ENCODE measurements at places on chromosomes 1 and 21. TPM values are rescaled to one million over a fixed set of nuclear protein-coding genes. Genes with fewer than 3 reads are reported as not detected.

GRCh38 chr1:50424045-50424883 lies 1.0 kb upstream of the DMRTA2 start:
- DNase-seq, result no peak

DNA sequence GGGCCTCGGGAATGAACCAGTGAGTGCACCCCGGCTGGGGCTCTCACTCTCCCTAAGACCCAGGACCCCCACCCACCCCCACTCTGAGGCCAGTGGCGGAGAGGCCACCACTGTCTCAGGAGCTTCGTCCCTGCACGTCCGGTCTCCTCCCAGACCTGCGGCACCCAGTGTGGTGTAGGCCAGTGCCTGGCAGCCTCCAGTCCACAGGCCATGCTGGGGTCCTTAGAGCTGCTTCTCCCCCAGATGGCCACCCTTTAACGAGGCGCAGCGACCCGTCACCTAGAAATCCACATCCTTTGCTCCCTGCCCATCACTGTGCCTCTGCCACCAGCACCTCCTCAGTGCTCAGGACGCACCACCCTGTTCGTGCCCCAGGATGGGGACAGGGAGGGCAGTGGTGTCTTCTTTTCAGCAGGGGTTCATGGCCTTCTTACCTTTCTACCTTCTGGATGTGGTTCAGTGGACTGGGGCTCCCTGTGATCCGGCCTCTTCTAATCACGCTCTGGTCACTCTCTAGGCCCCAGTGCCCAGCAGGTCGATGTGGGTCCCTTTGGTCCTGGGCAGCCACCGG lies 131.9 kb upstream of the ARHGEF16 start:
- DNase-seq, result no peak

TRIM67 gene
- 1.1 TPM for total RNA-seq

- no peak for DNase-seq
Observed at GRCh38 chr1:36525166-36525565, 42.5 kb upstream of the CSF3R start.

HOOK1 gene
- total RNA-seq, result 1.7 TPM

AGT gene
- 3.0 TPM for total RNA-seq

DNA sequence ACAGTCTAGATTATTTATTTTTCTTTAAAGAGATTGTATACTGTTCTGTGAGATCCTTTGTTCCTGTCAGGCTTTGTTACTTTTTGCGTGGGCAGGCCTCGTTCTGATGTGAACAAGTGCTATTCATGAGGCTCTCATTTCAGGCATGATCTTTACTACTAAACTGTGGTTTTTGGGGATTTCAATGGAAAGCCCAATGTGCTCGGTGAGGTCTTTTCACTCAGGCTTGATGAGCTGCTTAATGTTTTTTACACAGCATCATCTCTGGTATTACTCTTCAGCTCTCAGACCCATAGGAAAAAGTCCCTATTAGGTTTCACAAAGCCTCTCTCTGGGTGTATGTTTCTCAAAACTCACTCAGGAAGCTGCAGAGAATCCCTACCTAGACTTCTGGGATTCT lies 419.4 kb downstream of the GPATCH2 start:
- DNase-seq, result no peak

- peak; percentile 11 for DNase-seq
Observed at GRCh38 chr1:52007215-52008002, 16.9 kb upstream of the RAB3B start.

DNA sequence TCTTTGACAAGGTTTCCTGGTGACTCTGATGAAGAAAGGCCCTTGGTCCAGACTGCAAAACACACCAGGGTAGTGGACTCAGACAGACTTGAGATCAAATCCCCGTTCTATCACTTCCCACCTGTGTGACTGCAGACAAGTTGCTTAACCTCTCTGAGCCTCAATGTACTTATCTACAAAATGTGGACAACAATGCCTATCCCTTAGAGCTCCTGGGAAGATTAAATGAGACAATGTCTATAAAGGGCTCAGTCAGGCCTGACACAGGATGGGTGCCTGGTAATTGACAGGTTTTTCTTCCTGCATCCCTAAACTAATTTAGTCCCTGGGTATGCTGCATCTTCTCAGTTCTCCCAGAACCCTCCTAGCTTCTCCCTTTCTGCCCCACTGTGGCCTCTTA lies 37.9 kb upstream of the ZBTB40 start:
- no peak for DNase-seq

DNA sequence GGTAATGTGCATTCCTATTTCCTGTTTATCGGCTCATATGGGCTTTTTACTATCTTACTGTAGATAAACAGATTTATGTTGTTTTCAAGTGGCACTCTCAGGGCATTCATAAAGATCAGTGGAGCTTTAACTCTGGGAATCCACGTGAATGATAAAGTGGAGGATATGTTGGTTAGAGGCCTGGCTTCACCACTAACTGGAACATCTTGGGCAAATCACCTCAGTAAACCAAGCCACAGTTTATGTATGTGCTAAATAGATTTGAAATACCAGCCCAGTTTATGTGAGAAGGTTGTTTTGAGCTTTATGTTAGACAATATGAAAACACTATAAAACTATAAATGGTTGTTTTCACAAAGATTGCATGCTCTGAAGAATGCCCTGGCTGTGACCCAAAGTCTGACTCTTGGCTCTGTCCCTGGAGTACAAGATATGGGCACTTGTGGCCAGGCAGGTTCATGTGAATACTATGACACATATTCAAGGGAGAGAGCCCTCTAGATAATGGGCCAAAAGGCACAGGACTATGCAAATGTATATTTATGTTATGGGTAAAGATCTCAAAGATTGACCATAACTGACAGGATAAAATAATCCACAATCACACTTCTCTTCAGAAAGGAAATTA lies 36.7 kb downstream of the FAM163A start:
- peak; percentile 4 for DNase-seq

DNA sequence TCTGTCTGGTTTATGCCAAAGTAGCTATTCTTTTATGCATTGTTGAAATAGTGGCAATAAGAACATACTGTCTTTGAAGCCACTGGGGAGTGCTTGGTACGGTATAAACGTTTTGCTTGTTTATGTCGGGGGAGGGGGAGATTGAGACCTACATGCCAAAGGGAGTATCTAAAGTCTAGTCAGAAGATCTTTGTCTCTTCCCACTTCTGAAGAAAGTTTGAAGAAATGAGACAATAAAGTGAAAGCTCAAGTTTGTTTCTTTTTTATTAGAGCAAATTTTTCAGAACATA lies 6.8 kb downstream of the AKIRIN1 start:
- DNase-seq, result no peak

DNA sequence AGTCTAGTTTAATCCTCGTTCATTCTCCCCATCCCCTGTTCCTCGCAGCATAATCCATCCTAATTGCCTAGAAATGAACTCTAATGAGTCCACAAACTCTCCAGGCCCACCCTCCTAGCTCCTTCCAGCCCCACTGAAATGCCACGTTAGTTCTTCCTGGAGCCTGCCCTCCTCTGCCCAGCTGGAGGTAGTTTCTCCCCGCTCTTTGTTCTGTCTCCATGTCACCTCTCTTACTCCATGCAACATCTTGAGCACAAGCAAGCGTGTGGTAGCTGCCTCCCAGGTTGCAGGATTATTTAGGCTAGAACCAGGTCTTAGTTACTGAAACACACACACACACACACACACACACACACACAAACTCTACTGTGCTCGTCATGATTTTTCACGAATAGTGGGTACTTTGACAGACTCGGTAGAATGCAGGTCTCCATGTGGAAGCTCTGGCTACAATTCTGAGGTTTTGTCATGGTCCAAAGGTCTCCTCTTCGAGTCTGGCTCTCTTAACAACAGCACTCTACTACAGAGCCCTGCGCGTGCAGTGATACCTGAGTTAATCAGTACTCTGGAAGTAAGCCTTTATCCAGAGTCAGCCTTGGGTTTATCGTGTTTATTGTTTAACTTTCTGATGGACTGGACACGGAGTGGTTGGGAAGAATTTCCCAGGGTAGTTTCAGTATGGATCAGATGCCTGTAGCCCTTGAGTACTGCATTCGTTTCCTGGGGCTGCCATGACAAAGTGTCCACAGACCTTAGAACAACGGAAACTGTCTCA lies 27.5 kb downstream of the HUNK start:
- DNase-seq, result no peak

- DNase-seq, result peak; percentile 59
Observed at GRCh38 chr1:158017800-158018595, 24.6 kb downstream of the KIRREL1 start.

- DNase-seq, result peak; percentile 4
Observed at GRCh38 chr1:63368131-63368530, 704 bp downstream of the ALG6 start.

GPATCH3 gene
- total RNA-seq, result 13.7 TPM

- no peak for DNase-seq
Observed at GRCh38 chr1:11399250-11399649, 79.7 kb upstream of the DISP3 start.

LMOD1 gene
- 14.9 TPM for total RNA-seq

- DNase-seq, result peak; percentile 28
Observed at GRCh38 chr1:185520188-185520920, 203.3 kb upstream of the IVNS1ABP start.

CCDC27 gene
- total RNA-seq, result not detected

DNA sequence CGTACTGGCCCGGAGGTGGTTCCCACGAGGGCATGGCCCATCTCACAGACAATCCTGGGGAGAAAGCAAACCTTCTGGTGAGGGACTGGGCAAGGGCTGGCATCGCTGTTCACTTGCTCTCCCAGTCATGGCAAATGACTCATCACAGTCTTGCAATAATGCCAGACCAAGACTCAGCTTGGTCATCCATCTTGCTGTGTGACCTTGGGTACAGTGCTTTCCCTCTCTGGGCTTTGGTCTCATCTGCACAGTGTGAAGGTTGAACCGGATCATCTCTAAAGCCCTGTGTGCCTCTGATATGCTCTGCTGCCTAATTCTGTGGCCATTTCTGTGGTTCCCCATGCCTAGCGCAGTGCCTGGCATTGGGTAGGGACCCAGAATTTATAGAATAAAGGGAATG lies 143.6 kb upstream of the CD34 start:
- peak; percentile 6 for DNase-seq

GRCh38 chr1:41933106-41933505 lies 14.4 kb upstream of the HIVEP3 start:
- no peak for DNase-seq

GRCh38 chr1:184965944-184966860 lies 8.1 kb downstream of the NIBAN1 start:
- DNase-seq, result peak; percentile 46

CACNA1S gene
- not detected for total RNA-seq

DNA sequence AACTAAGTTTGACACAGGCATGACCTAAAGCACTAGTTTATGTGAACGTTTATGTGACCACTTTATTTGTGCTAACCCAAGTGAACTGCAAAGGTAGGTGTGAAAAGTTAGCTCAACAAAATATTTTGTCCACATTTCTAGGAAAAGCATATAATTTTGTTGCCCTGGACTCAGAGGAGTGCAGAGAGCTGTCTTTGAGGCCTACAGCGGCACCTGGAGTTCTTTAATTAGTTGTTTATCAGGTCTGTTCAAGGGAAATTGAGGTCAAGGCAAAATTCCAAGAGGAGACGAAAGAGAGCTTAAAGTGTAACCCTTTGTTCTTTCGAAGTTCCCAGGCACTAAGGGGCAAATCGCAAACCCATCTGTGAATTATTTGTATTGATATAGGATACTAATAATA lies 1.3 kb downstream of the GIPC2 start:
- no peak for DNase-seq

- DNase-seq, result no peak
Observed at GRCh38 chr1:5648410-5649165, 343.6 kb downstream of the NPHP4 start.

GRCh38 chr1:20166051-20166450 lies 19.8 kb upstream of the UBXN10 start:
- no peak for DNase-seq

RGS2 gene
- total RNA-seq, result 10.5 TPM

PSEN2 gene
- 8.9 TPM for total RNA-seq

GRCh38 chr1:87330885-87331364 lies 2.2 kb downstream of the LMO4 start:
- DNase-seq, result no peak
